MCF 10A (cell line): ENCODE measurements at places on chromosomes 12 and 14.

GRCh38 chr14:46034305-46034704, 617.3 kb downstream of the RPL10L start:
- no peaks in the 10 kb centered on the region for H3K36me3 ChIP-seq
- no peak overlapping the region for H3K4me3 ChIP-seq
- peaks cover 10% of the 10 kb centered on the region for H3K27me3 ChIP-seq
- H3K4me1 ChIP-seq: no peaks in the 10 kb centered on the region
- H3K27ac ChIP-seq: no peak overlapping the region

GRCh38 chr12:42365486-42365885, 39.5 kb downstream of the PPHLN1 start:
- peaks cover 11% of the 10 kb centered on the region for H3K4me1 ChIP-seq
- H3K4me3 ChIP-seq: no peak overlapping the region
- peaks cover 5% of the 10 kb centered on the region for H3K36me3 ChIP-seq
- no peak overlapping the region for H3K27ac ChIP-seq
- no peak for DNase-seq

DNA sequence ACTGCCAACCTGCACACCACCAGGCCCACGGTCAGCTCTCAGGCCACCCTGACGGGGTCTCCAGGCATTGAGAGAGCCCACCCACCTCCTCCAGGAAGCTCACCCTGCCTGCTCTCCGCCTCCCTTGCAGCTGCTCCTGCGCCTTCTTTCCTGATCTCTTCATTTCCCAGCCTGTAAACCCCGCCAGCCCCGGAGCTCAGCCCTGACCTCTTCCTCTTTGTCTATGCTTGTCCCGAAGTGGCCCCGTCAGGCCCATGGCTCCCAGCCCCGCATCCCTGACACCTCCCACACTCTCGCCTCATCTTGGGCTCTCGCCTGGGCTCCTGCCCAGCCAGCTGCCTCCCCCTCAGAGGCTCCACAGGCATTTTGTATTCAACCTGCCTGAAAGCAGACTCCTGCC, 139.3 kb downstream of the CALM1 start:
- DNase-seq: no peak
- no peak overlapping the region for H3K27ac ChIP-seq

DNA sequence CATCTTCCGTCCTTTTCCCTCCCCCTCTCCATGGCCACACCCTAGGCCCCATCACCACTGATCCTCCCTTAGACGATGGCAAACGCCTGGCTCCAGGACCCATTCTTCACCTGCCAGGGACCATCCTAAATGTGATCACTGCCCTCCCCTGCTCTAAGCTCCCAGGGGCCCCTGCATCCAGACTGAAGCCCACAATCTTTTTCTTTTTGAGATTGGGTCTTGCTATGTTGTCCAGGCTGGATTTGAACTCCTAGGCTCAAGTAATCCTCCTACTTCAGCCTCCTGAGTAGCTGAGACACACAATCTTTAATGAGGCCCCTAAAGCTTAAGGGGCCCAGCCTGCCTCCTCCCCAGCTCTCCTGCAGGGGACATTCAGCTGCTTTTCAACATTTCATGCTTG, 15.3 kb downstream of the RBM19 start:
- no peaks in the 10 kb centered on the region for H3K27me3 ChIP-seq
- H3K27ac ChIP-seq: no peak overlapping the region
- peaks cover 38% of the 10 kb centered on the region for H3K36me3 ChIP-seq
- no peaks in the 10 kb centered on the region for H3K4me1 ChIP-seq
- no peak for DNase-seq

DNA sequence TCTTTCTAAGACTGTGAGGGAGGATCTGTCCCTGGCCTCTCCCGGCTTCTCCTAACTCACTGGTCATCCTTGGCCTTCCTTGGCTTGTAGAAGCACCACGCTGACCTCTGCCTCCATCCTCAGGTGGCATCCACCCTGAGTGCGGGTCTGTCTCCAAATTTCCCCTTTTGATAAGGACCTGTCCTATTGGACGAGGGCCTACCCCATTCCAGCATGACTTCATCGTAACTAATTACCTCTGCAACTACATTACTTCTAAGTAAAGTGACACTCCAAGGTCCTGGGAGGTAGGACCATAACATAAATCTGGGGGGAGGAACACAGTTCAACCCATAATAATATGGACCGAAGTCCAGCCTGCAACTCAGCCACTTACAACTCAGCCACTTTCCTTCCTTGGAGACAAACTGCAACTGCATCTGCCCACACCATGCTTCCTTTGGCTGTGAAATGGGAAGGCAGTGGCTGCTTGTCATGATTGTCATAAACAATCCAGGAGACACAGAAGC, 229.6 kb upstream of the DIO3 start:
- no peak overlapping the region for H3K27ac ChIP-seq
- H3K27me3 ChIP-seq: peaks cover 40% of the 10 kb centered on the region
- DNase-seq: no peak
- no peak overlapping the region for H3K4me3 ChIP-seq
